ENCODE measurements at places on chromosomes 3 and 15. TPM values are rescaled to one million over a fixed set of nuclear protein-coding genes. Genes with fewer than 3 reads are reported as not detected.

The ARHGAP11A gene
- 9.0 TPM for total RNA-seq

The PRKCD gene
- total RNA-seq = 71.0 TPM

The TIGIT gene
- total RNA-seq = 11.1 TPM

The ABHD14A gene
- 8.7 TPM for total RNA-seq

Measured in spleen (tissue), 13 donors.